ENCODE measurements at places on chromosomes 3 and 15.

DNA sequence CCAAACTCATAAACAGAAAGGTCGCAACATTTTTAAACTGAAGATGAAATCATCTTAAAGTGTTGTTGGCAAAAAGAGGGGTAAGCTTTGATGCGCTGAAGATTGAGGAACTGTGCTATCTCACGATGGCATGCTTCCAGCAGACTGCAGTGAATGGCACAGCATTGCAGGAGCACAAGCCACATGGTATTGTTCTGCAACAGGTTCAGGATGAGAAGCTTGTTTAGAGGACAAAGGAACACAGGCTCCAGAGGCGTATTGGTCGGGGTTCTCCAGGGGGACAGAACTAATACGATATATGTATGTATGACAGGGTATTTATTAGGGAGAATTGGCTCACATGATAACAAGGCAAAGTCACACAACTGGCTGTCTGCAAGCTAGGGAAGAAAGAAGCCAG lies 13.8 kb upstream of the PLD1 start:
- DNase-seq: peak; percentile 10

- DNase-seq: no peak
Measured at GRCh38 chr3:159664006-159664405, 324.6 kb upstream of the IL12A start.

DNA sequence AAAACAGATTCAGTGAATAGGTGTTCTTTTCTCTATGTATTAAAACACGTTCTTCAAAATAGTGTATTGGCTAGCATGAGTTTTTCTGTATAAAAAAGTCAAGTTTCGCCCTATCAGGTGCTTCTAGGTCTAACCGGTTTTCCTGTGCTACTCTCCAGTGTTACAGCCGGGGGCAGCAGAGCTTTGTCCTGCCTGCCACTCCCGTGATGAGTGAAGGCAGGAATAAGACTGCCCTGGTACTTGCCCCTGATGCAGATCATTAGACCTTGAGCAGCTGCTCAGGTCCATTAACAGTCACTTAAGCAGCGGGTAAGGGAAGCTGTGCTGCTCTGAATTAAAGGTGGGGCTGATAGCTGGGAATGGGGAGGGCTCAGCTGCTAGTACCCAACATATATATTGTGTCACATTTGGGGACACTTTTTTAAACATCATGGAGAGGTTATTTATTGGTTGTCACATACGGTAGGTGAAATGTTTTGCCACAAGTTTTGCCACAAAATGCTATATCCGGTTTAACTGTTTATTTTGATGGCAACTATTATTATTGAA lies 1.3 kb upstream of the UNC13C start:
- DNase-seq: no peak

DNA sequence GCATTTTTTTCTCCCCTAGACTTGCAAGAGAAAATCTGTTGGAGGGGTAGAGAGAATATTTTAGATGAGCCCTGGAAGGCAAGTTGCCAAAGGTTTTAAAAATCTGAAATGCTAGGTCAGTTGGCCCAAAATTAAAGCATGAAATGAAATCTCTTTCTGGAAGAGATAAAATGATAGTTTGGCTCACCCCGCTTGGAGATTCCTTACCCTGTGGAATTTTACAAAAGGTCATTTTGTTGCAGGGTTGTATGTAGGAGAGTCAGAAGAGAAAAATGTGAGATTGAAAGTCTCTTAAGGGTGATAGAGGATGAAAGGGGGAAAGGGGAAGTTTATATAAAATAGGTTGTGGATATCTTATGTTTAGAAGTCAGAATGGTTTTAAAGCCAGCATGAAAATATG lies 277.8 kb downstream of the CD47 start:
- no peak for DNase-seq

DNA sequence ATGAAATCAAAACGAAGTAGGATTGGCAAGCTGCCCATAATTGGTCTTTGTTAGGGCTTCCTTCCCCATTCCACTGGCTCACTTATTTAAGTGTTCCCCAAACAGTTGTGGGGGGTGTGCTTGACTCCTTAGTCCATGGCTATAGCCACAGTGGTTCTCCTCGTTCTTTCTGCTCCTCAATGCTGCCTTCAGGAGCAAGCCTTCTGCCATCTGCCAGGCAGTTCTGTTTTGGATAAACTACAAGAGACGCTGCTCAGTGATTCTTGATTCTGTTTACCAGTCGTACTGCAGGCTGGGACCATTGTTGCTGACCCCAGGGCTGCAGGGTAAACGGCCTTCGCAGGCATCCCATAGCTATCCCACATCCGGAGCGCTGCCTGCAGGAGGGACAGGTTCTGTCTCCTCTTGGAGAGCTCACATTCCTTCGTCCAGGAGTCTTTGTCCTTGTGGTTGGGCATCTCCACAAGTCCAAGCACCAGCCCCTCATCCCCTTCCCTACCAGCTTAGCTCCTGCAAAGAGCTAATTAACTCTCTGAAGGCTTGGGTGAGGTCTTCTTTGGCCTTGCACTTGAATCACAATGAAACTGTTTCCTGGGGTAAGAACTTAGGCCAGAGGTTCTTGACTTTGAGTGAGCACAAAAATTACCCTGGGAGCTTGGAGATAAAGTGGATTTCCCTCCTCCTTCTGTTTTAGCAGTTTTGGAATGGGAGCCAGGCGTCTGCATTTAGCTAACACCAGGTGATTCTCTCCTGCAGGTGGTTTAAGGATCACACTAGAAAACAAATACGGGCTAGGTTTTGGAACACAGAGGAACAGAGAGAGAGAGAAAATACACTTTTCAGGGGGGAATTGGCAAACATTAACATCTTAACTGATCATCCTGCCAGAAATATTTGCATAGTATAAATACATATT lies 114.9 kb downstream of the SV2B start:
- DNase-seq: no peak

GRCh38 chr3:42491881-42492507 lies 10.4 kb upstream of the VIPR1 start:
- DNase-seq: no peak

- DNase-seq: no peak
Measured at GRCh38 chr3:147423798-147424580, 14.8 kb downstream of the ZIC1 start.

Measured in DMS153 (cell line).